ENCODE measurements at places on chromosomes 12 and 14.
A peak's percentile ranks its signal among the peaks of the same experiment; 100 is the strongest.

- no peak for DNase-seq
Observed at GRCh38 chr12:126899926-126900792, 1366.8 kb upstream of the TMEM132C start.

- no peak for DNase-seq
Observed at GRCh38 chr12:31406345-31406744, 80.4 kb upstream of the SINHCAF start.

DNA sequence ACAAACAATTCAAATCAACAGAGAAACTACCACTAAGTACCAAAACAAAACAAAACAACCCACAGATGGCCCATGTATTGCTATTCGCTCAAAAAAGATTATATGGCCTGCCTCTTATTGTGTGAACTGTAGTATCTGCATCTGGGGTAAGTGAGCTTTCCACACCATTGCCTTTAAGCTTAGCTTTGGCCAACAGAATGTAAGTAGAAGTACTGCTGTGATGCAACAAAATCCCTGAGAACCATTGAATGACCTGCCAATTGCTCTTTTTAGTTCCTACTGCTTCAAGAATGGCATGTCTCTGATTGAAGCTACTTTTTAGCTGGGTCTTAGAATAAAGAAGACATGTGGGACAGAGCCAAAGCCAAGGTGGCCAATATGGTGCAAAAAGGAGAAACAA lies 32.5 kb downstream of the PPFIA2 start:
- no peak for DNase-seq

- DNase-seq, result no peak
Observed at GRCh38 chr12:55716582-55716957, 724 bp downstream of the BLOC1S1 start.

- no peak for DNase-seq
Observed at GRCh38 chr12:48777501-48778400, 11.1 kb downstream of the ADCY6 start.

DNA sequence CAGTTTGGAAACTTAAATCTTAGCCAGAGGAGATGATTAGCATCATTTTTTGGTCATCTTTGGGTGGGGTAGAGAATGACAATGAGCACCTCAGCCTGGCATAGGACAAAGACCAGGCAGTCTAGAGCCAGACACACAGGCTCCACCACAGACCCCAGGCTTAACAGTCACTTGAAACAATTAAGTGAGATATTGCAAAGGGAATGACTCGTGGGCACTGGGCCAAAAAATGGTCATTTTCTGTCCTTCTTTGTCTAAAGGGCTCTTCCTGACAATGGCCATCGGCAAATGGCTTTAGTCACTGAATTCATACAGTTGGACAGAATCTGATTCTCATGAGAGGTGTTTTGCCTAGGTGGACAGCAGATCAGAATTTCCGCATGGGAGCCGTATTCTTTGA lies 78.0 kb upstream of the DICER1 start:
- no peak for DNase-seq

DNA sequence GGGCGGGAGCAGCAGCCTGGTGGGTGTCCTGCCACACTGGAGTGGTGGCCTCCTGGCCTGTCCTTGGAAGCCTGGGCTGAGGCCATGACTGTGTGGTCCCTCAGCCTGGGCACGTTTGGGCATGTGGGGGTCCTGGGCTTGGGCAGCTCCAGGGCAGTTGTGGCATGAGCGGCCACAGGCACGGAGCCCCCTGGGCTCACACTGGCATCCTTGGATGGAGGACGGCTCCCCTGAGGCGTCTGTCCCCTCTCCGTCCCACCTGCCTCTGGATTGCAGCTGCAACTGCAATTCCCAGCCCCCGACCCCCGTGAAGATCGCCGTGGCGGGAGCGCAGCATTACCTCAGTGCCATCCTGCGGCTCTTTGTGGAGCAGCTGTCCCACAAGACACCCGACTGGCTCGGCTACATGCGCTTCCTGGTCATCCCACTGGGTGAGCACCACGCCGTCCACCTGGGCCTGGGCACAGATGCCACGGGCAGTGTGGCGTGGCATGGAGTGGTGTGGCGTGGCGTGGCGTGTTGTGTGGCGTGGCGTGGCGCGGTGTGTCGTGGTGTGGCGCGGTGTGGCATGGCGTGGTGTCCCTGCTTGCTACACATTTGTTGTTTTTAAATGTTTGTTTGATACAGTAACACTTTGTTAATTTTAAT lies 15.1 kb upstream of the TEX22 start:
- DNase-seq, result no peak

DNA sequence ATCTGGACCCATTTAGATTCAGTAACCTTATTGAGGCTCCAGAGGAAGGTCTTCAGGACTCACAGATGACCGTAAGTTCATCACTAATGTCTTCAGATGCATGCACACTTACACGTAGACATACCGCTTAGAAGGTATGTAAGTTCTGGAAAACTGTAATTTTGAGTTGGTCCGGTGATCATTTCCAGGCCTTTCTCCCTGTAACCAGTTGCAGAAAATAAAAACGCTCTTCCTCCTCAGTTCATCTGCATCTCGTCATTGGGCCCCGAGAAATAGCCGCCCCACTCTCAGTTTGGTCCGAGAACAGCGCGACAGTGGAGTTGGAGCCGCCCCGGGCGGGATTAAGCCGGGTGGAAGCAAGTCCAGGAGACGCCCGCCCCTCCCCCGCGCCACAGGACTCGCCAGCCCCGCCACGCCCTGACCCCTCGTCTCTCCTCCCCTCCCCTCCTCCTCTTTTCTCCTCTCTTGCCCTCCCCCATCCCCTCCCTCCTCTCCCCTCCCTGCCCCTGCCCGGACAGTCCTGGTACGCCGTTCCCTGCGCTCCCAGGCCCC lies 83.7 kb downstream of the TNFAIP2 start:
- DNase-seq, result peak; percentile 59

GRCh38 chr12:102821149-102821548 lies 95.9 kb downstream of the PAH start:
- no peak for DNase-seq

- DNase-seq, result no peak
Observed at GRCh38 chr12:96501908-96502307, 12.5 kb downstream of the CFAP54 start.

- DNase-seq, result no peak
Observed at GRCh38 chr12:49489154-49489553, 49.7 kb upstream of the KCNH3 start.

DNA sequence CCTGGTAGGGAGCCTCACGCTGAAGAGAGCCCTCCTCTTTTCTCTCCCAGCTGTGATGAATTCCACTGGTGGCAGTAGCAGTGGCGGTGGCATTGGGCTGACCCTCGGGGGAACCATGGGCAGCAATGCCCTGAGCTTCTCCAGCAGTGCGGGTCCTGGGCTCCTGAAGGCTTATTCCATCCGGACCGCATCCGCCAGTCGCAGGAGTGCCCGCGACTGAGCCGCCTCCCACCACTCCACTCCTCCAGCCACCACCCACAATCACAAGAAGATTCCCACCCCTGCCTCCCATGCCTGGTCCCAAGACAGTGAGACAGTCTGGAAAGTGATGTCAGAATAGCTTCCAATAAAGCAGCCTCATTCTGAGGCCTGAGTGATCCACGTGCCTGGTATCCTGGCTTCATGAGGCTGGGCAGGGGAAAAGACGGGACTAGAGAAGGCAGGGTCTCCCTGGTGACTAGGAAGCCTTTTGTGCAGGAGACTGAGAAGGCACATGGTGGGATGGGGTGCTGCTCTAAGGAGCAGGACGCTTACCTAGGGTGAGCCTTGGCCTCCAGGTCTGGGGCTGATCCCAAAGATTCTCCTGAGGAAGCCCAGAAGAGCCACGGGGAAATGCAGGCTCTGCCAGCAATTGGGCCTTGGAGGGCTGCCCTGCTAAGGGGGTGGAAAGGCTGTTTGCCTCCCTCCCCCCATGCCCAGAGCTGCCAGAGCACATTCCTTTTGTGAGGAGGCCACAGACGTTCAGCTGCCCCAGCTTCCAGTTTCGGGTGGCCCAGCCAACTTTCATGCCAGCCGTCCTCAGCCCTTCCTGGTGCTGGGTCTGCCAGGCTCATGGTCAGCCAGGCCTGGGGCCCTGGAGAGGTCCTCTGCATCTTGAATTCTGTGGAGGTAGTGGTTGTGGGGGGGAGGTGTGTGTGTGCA lies 15.8 kb downstream of the KRT7 start:
- DNase-seq, result no peak

GRCh38 chr12:76276499-76277151 lies 71.6 kb downstream of the BBS10 start:
- DNase-seq, result no peak

DNA sequence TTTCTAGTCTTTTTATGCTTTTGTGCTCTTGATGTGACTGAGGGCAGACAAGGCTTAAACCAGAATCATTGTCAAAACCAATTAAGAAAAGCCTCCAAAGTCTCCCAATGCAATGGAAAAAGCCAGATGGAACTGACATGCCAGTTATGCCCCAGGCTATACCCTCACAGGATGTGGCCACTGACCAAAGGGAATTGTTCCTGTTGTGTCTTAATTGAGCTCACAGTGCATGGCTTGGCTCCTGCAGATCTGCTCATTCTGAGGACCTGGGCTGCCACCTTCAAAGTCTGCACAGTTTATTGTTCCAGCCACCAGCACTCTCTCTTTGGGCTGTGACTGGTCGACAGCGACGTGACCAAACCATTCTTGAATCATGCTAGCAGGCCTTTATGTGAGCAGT lies 17.1 kb upstream of the BICD1 start:
- no peak for DNase-seq

GRCh38 chr14:59022144-59022543 lies 166.3 kb upstream of the DAAM1 start:
- DNase-seq, result no peak

DNA sequence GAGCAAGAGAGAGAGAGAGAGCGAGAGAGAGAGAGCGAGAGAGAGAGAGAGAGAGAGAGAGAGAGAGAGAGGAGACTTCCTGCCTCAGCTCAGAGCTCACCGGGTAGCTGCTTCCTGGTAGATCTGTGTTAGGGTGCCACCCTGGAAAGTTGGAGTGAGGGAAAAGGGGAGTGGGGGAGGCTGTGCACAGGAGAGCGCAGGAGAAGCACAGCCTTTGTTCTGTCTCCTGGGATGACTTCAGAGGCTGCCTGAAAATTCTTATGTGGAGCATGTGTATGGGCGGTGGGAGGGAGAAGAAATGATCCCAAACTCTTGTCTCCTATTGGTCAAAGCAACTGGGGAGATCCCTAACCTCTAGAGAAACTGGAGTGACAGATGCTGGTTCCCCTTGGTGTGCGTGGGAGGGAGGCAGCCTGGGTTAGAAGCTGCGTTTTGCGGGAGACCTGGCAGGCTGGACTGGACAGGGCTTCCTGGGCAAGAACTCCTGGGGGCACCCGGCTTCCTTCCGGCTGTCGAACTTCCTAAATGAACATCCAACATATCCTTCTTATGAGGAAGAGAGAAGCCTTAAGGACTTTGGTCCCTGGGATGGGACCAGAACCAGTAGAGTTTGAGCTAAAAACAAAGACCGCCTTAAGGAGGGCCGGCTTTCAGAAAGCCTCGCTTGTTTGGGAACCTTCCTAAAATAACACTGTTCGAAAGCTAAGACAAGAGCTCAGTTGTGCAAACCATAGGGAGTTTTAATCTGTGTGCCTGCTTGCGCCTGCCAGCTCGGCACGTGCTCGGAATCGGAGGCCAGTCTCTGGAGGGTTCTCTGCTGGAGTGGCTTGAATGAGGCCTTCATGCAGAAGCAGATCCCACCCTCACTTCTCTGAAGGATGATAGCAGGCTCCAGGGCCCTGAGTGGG lies 30.4 kb upstream of the BEGAIN start:
- DNase-seq, result no peak

DNA sequence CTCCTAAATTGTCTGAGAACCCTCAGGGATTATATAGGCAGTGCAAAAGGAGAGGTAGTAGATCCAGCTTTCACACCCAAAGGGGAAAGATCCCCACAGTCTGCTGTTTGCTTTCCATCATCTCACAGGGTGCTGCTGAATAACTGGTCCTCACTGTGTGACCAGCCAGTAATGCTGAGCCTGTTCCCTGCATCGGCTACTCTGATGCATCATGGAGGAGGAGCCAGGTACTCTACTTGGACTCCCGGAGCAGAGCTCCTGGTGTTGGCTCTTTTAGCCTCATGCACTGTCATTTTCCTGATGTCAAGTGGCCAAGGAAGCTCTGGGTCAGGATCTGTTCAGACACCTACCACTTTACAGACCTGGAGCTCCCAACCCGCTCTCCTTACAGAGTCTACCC lies 127.4 kb upstream of the ATF1 start:
- no peak for DNase-seq

DNA sequence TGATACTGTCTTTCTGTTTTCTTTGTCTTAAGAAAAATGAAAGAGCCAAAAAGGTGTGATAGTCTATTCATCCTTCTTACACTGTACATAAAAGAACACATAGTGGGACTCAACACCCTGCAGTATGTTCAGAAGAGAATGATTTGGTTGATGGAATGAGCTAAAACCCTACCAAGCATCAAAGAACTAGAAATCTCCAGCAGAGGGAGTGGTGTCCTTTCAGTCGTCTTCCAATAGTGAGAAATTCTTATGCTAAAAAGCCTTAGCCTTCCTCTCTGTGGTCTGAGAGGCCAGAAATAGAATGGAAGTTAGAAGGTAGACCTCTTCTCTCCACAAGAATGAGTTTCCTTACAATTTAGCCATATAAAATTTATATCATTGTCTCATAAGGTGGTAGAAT lies 393.4 kb upstream of the SEL1L start:
- no peak for DNase-seq

DNA sequence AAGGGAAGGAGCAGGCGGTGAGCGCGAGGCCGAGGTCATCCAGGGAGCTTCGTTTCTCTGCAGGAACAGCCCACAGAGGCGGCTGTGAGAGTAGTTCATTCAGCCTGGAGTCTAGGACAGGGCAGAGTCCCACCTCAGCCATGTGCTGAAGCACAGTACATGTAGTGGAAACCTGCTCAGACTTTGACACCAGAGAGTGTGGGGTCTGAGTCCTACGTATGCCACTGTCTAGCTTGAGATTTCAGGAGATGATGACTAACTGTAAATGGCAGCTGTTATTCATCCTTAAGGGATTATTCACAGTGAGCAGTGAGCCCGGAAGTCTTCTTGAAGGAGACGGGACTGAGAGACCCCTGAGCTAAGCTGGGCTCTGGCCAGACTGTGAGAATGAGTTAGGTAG lies 938 bp upstream of the SLC6A13 start:
- DNase-seq, result no peak

- DNase-seq, result no peak
Observed at GRCh38 chr12:74119811-74120362, 417.7 kb upstream of the ATXN7L3B start.

GRCh38 chr14:71245659-71246361 lies 338.6 kb downstream of the PCNX1 start:
- DNase-seq, result no peak

DNA sequence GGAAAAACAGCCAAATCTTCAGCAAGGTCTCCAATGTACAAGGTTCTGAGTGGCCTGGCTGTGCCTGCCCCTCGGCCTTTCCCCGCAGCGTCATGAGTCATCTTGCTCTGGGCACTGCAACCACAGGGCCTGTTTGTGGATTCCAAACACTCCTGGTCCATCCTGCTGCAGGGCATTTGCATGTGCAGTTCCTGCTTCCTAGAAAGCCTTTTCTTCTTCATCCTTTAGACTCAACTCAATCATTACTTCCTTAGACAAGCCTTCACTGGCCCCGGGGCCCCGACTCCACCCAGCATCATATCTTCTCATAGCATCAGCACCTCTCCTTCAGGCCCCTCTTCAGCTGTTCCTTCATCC lies 101.8 kb upstream of the EGLN3 start:
- DNase-seq, result no peak

Data from D721Med (cell line).